NCI-H82 (cell line): ENCODE measurements at places on chromosomes 2 and 18.
A peak's percentile ranks its signal among the peaks of the same experiment; 100 is the strongest.

DNA sequence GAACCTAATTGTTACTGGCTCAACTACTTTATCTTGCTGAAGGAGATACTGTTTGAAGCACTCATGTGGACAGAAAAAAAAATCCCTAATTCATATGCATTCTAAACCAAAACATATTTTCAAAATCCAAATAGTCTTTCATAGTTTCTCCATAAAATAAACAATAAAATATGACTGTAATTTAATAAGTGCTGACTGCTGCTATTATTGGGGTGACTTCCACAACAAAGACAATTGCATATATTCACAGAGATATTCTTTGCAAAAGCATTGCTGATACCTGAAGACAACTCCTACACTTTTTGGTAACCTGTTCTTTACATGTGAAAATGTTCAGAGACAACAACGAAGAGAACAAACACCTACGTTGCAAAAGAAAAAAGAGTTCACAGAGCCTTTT lies 73.1 kb upstream of the RPE start:
- DNase-seq: no peak

DNA sequence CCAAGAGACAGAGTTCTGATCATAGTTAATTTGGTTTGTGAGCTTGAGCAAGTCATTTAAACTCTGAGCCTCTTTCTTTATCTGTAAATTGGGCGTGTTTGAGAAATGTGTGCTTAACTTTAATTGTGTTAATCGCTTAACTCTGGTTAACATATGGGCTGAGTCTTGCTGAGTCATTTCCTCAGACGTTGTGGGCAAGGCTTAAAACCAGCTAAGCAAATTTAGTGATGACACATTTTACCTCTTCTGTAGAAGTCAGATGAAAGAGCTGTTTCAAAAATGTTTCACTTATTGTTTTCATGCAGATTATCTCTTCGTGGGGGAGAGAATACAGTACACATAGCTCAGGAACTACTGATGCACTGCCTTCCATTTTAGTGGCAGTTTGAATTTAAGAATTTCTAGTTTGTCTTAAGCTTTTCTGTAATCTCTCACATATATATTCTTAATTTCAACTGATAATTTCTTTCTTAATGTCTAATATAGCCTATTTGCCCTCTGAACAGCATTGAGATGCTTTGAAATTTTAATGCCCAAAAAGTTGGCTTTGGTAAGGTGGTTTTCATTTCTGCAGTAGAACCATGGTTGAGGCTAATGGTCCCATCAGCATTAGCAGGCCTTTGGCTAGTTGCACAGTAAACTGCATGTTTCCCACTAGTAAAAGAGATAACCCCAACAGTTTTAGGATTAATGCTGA lies 34.9 kb downstream of the RAB10 start:
- DNase-seq: peak; percentile 89

GRCh38 chr2:189783451-189783926 lies 650 bp downstream of the ORMDL1 start:
- peak; percentile 63 for DNase-seq

- DNase-seq: no peak
Observed at GRCh38 chr2:167404627-167405284, 516.5 kb downstream of the XIRP2 start.

DNA sequence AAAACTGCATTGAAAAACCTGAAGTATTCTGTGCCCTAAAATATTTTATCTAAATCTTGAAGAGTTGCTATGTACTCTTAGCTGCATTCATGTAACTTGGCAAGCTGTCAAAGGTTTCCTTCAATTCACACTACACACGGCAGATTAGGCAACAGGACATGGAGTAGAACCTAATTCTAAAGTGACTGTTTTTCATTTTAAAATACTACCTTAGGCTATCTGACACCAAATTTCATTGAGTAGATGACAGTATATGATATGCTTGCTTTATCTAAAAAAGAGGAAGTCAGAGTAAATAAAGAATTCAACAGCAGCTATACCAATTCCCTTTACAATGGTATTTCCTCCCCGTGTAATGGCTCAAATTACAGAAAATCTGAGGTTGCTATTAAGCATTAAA lies 45.4 kb downstream of the EXOC6B start:
- no peak for DNase-seq

DNA sequence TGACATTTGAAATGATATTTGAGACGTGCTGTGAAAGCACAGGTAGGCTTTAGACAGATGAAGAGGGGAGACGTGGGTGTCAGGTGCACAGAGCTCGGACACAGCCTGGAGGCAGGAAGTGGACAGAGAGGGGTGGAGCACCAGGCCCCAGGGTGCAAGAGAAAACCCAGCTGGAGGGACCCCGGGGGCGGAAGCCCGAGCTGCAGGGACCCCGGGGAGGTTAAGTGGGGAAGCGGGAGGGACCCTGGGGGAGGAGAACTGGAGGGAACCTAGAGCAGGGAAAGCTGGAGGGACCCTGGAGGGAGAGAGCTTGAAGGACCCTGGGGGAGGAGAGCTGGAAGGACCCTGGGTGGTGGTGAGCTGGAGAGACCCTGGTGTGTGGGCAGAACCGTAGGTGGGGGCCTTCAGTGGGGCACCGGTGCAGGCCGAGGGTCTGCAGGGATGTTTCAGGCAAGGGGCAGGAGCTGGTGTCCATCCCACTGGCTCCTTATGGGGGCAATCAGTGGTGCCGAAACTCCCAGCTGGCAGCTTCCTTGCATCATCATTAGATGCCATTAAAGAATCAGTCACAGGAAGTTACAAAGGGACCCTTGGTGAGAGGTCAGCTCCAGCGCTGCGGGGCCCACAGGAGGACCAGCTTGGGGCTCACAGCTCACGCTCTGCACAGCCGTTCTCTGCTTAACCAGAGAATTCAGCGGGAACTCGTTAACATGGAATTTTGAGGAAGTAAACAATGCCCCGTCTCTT lies 246.6 kb downstream of the EIPR1 start:
- no peak for DNase-seq

- no peak for DNase-seq
Observed at GRCh38 chr2:41728788-41729338, 319.0 kb upstream of the PKDCC start.

- DNase-seq: no peak
Observed at GRCh38 chr2:227456772-227457171, 15.2 kb upstream of the AGFG1 start.

DNA sequence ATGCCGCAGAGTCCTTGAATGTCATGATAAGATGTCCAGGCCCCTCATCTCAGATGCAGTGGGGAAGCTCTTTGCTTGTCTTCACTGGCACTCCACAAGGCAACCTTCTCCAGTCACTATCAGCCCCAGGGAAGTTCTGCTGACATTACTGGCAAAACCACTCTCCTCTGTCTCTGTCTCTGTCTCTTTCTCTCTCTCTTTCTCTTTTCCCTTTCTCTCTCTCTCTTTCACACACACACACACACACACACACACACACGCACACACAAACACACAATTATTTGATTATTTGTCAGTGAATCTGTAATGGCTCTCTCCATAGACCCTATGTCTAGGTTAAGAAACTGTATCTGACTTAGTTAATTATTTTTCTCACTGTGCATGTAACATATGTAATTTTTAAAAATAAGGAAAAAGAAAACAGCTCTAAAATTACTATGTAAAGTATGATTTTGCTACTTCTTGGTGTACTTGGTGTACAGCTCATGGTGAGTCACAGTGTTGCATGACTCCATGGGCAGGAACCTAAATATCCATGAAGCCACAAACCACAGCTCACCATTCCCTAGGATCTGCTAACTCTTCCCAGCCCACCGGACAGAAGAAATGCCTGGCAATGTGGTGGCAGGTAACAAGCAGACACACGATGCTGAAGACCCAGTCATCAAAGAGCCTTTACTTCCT lies 594.9 kb upstream of the ID2 start:
- DNase-seq: no peak

- no peak for DNase-seq
Observed at GRCh38 chr2:208034503-208035140, 9.3 kb upstream of the PLEKHM3 start.

- no peak for DNase-seq
Observed at GRCh38 chr2:228801451-228801850, 469.6 kb downstream of the PID1 start.

DNA sequence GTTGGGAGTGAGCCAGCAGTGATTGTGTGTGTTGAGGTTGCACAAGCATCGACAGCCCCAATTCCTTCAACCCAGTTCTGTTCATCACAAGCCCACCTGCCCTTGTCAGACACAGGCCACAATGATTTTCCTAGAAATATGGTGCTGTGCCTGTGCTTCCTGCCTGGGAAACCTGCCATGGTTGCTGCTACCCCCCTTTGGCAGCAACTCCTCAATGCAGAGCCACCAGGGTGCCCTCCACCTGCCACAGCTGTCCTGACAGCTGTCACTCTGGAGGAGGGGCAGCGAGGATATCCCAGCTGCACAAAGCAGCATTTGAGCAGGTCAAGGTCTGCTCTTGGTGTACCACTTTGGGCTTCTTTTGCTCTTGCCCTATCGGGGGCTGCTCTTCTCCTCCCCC lies 27.1 kb downstream of the SMIM21 start:
- peak; percentile 1 for DNase-seq

DNA sequence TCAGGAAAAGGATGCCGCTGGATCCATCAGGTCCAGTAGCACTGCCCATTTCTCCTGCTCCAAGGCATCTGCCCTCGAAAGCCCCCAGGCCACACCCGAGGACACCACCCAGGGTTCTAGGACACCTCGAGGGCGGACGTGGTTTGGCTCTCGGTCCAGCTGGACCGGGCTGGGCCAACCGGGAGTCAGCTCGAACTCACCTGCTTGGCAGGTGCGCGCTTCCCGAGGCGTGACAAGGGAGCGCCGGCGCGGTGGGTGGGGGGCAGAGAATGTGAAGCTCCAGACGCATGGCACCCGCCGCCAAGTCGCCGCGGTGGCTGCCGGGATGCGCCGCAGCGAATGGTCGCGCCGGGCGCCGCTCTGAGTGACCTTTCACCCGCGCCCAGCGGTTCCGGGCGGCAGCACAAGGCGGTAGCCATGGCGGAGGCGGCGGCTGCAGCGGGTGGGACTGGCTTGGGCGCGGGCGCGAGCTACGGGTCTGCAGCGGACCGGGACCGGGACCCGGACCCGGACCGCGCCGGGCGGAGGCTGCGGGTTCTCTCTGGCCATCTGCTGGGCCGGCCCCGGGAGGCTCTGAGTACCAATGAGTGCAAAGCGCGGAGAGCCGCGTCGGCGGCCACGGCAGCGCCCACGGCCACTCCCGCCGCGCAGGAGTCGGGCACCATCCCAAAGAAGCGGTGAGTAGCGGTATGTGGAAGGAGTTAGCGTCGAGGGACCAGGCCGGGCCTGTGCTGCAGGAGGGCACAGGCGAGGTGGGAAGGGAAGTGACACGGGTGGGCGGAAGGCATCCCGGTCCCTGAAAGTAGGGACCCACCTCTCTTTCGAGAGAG lies at the start of gene AGPS:
TSS of gene AGPS (plus strand) at position 401 of the 830 bp plus-strand sequence. CDS start at position 418, 17 bp downstream.
- DNase-seq: peak; percentile 85

DNA sequence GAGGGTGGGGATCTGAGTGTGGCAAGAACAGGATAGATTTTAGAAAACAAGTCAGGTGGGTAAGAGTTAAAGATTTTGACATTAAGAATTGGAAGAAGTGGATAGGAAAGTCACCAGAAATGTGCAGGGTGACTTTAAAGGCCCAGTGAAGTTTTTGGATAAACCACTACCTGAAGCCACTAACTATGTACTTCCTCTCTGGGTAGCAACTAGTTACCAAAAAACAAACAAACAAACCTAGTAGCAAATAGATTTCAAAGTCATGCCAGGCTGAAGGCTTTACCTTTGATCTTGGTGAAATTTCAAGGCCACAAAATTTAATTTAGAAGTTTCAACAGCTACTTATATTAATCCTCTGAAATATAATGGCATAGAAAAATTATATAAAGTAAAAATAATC lies 42.5 kb downstream of the PSMA8 start:
- no peak for DNase-seq

DNA sequence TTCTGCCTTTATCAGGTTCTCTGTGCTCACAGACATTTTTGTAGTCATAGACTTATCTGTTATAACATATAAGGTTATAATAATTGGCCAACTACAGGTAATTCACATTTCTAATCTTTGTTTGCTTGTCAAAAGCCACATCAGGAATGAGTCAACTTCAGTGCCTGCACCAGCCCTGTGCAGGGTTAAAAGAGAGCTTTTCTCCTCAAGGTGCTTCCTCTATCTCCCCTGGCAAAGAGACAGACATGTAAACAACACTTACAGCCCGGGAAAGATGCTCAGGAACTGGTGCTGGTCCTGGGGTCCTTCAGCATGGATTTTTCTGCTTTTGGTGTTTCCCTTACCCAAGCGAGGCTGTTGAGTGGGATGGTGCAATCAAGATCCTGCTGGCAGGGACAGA lies 7.7 kb upstream of the EHD3 start:
- DNase-seq: no peak
